Ammon's horn (tissue), 1 donor: ENCODE measurements at places on chromosomes 6 and 20.
A peak's percentile ranks its signal among the peaks of the same experiment; 100 is the strongest.

DNA sequence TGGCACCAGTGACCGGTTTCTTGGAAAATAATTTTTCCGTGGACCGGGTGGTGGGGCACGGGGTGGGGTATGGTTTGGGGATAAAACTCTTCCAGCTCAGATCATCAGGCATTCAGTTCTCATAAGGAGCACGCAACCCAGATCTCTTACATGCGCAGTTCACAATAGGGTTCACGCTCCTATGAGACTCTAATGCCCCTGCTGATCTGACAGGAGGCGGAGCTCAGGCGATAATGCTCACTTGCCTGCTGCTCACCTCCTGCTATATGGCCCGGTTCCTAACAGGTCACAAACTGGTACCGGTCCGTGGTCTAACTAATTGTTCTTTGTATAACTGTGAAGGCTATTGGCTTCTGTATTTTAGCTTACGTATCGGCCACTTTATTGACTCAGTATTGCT is 51.7 kb downstream of the VSTM2L start:
- DNase-seq, result no peak

DNA sequence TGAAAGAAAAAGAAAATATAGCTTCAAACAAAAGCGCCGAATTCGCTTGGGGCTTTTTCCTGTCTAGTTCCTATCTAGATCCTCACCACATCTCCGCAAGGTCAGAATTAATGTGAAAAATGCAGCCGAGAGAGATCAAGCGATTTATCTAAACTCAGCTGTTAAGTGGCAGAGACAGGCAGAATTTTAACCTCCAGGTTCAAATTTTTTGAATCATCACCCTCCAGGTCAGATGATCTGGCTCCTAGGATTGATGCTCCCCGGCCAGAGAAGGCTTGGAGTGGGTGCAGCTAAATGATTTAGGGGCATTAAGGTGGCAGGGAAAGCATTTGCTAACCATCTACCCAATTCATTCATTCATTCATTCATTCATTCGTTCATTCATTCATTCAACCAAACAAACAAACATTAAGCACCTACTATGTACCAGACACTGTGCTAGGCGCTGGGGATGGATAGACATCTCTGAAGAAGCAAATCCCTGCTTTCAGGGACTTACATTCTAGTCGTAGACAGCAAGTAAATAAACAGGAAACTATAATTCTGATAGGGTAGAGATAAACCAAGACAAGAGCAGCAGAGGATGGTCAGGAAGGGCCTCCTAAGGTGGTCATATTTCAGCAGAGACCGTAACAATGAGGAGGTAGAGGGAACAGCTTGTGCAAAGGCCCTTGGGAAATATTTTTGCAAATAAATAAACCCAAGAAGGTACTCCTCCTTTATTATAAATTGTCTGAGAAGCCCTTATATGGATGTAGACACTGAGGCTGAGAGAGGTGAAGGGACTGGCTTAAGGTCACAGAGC is 672 bp upstream of the UBE2V1 start:
- no peak for DNase-seq

DNA sequence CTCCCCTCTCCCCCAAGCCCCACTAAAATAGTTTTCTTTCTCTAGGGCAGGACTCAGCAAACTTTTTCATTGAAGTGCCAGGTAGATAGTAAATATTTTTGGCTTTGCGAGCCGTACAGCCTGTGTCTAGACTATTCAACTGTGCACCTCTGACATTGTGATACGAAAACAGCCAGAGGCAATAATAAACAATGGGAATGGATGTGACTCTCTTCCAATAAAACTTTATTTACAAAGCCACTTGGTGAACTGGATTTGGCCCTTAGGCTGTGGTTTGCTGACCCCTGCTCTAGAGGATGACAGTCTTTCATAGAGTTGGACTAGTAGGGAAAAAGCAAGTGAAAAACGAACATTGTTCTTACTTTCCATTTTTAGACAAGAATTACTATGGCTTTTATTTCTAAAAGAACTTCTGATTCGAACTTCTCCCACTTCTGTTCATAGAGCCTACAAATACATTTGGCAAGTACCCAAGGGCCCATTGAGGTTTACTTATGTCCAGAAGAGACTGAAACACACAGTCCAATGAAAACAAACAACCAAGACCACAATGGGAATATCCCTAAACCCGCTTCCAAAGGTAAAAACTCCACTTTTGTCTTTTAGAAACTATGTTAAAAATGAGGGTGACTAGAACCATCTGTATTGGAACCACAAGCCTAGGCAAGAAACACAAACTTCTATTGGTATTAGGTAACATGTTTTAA is 46.4 kb upstream of the CDKAL1 start:
- DNase-seq, result no peak

DNA sequence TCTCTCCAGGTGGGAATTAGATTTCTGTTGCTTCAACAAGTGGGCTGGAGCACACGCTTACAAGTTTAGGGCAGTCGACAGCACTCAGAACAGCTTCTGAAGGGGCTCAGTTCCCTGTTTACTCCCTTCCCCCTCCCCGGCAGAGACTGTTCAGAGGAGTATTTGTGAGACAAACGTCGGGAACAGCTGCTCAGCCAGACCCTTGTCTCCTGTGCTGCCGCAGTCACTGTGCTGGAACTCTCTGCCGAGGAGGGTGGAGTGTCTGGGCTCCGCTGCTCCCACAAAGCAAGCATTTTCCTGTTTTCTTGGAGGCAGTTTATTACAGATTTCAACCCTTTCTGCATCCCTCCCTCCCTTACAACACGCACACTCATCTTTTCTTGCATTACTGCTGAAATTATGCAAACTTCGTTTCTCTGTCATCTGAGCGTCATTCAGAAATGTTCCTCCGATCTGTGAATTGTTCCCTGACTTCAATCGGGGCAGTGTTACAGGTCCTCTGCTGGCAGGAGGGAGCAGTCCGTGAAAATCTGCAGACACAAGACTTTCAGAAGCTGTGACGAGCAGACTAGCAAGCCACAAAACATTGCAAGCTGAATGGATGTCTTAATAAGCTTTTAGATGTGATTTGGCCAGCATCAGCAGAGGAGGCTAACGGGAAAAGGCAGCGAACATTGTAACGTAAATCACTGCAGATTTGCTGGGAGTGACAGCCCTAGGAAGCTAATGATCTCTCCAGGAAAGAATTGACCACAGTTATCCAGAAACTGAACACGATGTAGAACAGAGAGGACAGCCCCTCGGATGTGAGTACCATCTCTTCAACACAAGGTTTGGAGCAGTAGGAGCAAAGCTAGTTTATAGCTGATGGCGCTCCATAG is 76.2 kb downstream of the LYRM2 start:
- peak; percentile 71 for DNase-seq

GRCh38 chr20:35463455-35464300 is 8.3 kb downstream of the CEP250 start:
- DNase-seq, result peak; percentile 85

DNA sequence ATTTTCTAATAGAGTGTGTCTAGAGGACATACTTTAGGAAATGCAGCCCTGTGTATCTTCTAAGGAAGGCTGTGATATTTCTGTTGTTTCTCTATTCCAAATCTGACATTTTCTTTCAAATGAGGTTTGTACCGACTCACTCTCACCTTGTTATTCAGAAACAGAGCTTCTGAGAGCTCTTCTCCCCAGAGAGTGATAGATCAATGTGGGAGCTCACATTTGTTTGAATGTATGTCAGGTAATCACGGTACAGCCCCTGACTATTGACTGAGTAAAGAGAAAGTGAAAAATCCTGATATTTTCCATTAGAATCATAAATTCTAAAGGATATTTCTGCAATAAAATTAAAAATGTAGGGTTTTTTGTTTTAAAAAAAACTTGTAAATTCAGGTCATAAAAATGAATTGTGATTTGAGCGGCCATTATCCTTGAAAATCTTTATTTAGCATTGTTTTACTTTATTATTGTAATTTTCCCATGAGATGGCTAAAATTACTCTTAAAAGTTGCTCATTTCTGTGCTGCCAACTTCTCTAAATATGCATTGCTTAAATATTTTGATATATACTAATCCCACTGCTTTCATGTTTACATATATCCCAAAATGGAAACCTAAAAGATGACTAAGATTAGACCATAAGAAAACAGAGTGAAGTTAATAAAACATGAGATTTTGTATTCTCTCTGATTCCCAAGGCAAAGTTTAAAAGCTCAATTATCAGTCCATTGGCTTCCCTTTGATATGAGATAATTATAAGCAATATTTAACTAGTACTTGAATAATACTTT is 1226.8 kb upstream of the CITED2 start:
- no peak for DNase-seq

DNA sequence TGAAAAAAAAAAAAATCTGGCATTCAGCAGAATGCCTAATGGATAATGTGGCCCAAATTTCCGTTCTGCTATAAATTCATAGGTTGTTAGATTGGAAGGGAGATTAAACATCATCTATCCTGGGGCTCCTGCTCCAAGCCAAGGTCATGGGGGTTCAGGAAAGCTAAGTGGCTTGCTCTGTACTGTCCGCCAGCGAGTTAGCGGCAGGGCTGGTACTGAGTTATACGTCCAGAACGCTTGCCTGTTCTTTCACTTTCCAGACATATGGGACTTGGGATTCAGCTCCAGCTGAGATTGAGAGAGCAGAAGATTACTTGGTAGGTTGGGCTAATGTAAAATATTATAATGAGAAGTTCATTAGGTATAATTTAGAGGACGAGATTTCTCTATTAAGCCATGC is 858 bp downstream of the RWDD1 start:
- DNase-seq, result no peak

DNA sequence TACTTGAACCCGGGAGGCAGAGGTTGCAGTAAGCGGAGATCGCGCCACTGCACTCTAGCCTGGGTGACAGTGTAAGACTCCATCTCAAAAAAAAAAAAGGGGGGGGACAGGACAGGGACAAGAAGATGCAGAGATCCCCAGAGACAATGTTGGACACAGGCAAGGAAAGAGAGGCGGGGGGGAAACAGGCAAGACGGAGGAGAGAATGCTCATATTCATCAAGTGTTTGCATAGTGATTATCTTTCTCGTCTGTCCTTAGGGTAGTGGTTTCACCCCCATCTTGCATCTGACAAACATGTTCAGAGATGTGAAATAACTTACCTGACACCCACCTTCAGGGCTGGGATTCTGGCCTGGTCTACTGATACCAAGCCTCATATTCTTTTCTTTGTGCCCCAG is 29.0 kb downstream of the CHMP4B start:
- DNase-seq, result no peak

DNA sequence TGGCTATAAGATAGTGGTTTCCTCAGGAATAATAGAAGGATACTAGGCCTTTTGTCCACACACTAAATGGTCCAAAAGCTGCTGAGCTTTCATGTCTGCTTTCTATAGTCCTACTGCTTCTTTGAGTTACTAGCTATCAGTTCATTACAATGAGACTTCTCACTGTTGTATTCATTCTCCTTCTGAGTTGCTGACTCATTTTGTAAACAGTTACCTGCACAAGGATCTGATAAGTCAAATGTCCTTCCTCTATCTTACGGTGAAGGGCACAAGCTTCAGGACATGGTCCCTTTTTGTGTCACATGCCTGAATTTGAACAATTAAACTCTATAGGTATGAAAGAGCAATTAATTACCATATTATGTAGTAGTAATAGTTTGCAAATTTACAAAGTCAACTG is 90.5 kb downstream of the MAN1A1 start:
- DNase-seq, result no peak

GRCh38 chr20:3613821-3614440 is 49.3 kb downstream of the GFRA4 start:
- DNase-seq, result no peak

GRCh38 chr6:141208101-141208500 is 924.6 kb upstream of the GJE1 start:
- no peak for DNase-seq

DNA sequence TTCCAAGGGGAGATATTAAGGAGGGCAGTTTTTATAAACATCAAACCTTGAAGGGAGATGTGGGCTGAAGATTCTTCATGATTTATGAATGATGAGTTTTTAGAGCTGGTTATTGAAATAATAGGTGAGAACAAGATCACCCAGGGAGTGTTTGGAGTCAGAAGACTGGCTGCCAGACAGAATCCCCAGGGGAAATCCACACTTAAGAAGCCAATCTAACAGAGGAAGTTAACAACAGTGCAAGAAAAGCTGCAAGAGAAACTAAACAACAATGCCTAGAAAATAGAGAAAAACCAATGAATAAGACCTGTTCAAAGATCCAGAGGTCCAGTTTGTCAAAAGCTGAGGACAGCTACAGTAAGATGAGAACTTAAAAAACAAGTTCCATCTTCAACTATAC is 167.9 kb upstream of the MAN1A1 start:
- no peak for DNase-seq

GRCh38 chr20:4369798-4370124 is 351.9 kb upstream of the PRND start:
- DNase-seq, result no peak

DNA sequence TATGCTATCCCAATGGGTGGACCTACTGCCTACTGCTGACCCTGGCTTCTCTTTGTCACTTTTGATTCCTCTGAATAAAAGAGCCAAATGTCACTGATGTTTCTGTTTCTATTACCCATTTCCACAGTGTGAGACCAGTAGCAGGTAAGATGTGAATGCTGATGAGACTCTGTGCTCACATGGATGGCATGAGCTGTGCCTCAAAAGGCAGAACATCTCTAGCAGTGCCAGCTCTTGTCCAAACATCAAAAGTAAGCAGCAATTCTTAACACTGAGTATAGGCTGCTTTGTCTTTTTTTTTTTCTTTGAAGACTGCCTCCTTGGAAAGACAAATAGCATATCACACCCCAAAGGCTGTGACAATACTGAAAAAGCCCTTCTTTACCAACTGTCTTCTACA is 459.2 kb upstream of the RUNX2 start:
- DNase-seq, result no peak

DNA sequence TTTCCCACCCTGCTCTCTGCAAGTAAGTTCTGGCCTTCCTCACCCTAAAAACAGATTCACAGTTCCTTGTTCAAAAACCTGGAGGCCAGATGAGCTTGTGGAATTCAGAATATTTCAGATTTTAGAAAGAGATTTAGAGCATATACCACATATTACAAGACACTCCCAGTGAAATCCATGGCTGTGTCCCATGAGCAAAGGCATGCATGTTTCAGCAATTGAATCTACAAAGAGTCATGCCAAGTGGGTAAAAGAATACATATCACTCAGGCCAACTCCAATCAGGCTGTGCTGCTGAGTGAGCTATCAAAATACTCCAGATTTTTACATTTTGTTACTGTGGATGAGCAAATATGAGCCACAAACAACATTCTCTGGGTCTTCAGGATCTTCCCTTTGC is 10.2 kb upstream of the NEDD9 start:
- DNase-seq, result no peak

GRCh38 chr20:36055145-36055544 is 86.8 kb downstream of the CNBD2 start:
- DNase-seq, result no peak

DNA sequence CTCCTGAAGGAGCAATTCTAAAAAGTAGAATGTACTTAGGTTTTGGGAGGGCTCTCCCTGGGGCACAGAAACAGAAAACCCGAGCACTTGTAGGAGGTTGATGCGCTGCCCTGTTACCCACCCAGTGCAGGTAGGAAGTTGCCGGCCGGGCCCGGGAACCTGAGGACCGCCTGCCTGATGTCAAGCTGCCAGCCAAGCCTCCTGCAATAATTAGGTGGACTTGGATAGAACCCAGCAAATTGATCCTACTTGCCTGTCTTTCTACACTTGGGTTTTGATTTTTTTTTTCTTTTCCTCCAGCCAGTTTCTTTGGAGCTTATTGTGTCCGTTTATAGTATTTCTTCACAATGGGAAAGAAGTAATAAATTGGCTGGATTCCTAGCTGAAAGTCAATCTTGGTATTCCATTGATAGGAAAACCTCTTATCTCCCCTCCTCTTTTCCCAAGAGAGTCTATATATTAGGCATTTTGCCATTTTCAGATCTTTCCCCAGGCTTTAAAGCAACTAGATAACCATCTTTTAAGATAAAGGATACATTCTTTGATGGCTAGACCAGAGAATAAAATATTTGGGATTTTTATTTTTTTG is 78.3 kb upstream of the FYN start:
- no peak for DNase-seq

GRCh38 chr6:1591243-1591642 is 18.5 kb upstream of the FOXC1 start:
- no peak for DNase-seq
